Epithelial cell of esophagus (primary cell): ENCODE measurements at places on chromosomes 1 and 21.

DNA sequence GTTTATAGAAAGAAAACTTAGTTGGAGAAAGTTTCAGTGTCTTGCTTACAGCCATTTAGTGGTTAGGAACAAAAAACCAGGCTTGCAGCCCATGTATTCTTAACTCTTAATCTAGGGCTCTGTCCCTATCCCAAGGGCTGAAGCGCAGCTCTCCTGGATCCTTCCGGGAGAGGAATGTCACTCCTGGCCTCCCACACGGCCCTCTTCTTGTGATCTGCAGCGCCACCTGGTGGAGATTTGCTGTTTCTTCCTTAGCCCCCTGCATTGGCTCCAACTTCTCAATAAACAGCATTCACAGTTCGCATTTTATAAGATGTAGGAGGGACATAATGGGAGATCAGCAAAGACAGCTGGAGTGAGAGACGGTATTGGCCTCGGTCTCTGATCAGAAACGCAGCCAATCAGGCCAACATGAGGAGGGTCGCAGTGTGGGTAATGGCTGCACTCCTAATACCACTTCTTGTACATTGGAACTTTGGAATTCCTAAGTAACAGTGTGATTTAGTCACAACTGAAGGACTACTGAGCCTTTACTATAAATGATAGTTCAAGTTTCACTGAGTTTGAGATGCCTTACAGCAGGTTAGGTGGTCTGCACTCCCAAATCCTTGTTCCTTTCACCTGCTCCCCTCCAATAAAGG is 283.4 kb downstream of the ASTN1 start:
- DNase-seq = peak; percentile 76

GRCh38 chr1:7578206-7578605 is 192.9 kb upstream of the VAMP3 start:
- DNase-seq = no peak

- DNase-seq = no peak
Measured at GRCh38 chr1:219247441-219247840, 73.8 kb downstream of the LYPLAL1 start.

DNA sequence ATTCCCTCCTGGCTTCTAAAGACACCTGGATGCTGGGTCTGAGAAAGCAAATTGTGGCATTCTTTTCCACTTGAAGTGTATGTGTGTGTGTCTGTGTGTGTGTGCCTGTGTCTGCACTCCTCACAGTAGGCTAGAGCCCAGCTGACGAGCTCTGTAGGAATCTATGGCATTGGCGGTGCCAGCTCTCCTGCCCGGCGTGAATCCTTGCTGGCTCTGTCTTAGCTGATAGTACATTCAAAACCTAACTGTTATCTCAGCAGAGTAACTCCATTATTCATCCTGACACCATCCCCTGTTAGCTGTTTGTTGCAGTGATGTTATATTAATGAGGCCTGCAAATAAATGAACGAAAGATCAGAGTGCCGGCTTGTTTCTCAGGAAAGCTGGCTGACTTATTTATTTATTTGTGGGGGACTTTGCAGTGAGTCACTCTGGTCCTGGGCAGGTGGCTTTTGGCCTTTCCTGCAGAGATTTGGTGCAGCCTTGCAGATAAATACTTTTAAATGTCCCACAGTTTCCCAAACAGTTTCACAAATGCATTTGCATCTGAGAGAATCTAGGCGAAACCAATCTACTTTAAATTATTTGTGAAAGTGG is 160.6 kb upstream of the CD34 start:
- no peak for DNase-seq

DNA sequence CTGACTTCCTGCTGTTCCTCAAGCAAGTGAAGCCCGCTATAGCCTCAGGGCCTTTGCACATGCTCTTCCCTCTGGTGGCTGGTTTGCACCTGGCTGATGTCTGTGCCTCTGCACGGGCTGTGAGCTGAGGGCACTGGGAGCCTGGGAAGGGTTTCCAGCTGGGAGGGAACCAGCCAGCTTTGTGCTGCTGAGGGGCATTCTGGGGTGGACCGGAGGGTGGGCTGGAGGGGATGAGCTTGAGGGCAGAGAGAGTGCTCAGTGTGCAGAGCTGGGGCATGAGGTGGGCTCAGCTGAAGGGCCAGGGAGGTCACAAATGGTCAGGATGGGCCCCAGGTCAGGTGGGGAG is 305.7 kb downstream of the MATN1 start:
- DNase-seq = no peak
